Vagina (tissue), 2 donors: ENCODE measurements at places on chromosomes 1 and 21. TPM values are rescaled to one million over a fixed set of nuclear protein-coding genes. Genes with fewer than 3 reads are reported as not detected.

CFHR5 gene
- not detected for total RNA-seq

SLC44A5 gene
- total RNA-seq: 1.2 TPM

UTS2 gene
- total RNA-seq: 5.4 TPM

TRIM17 gene
- 1.2 TPM for total RNA-seq

BOLA1 gene
- 43.0 TPM for total RNA-seq

- DNase-seq: no peak
Observed at GRCh38 chr1:36304970-36305914, 926 bp upstream of the SH3D21 start.

- DNase-seq: no peak
Observed at GRCh38 chr1:155882235-155882634, 22.9 kb downstream of the SYT11 start.

GRCh38 chr1:225655509-225656258 lies 2.8 kb upstream of the ENAH start:
- no peak for DNase-seq

GRCh38 chr1:191760016-191760415 lies 398.2 kb upstream of the RGS18 start:
- no peak for DNase-seq

GRCh38 chr1:41704196-41704595 lies 214.5 kb downstream of the HIVEP3 start:
- DNase-seq: no peak
